ENCODE measurements at places on chromosomes 12 and 14.

- DNase-seq, result no peak
Measured at GRCh38 chr14:41490323-41490722, 116.4 kb upstream of the LRFN5 start.

DNA sequence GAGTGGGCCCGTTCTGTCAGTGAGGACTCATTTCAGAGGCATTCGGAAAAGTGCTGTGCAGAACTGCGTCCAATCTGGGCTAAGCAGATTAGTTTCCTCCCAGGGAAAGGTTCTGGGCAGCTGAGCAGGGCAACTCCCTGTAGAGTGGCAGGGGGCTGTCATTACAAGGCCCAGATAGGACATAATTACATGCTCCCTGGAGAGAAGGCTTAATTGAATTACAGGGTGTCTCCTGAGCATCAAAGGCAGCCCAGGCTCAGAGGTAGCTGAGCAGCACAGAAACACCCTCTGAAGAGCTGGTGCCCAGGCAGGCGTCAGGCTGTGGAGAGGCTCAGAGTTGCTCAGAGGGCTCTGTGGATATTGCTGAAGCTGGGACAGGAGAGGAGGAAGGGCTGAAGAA, 36.0 kb downstream of the SLC8A3 start:
- DNase-seq, result no peak

GRCh38 chr12:116130431-116130830, 147.1 kb downstream of the MED13L start:
- no peak for DNase-seq

GRCh38 chr14:30191639-30192279, 264.1 kb upstream of the PRKD1 start:
- DNase-seq, result no peak

- no peak for DNase-seq
Measured at GRCh38 chr12:77667101-77667500, 163.6 kb upstream of the NAV3 start.

GRCh38 chr12:115320967-115321366, 637.0 kb upstream of the TBX3 start:
- no peak for DNase-seq

GRCh38 chr12:117261247-117261646, 71.0 kb upstream of the FBXO21 start:
- DNase-seq, result no peak

- DNase-seq, result no peak
Measured at GRCh38 chr12:117380083-117380482, 18.7 kb upstream of the NOS1 start.

GRCh38 chr14:59332727-59333126, 132.5 kb downstream of the GPR135 start:
- DNase-seq, result no peak

DNA sequence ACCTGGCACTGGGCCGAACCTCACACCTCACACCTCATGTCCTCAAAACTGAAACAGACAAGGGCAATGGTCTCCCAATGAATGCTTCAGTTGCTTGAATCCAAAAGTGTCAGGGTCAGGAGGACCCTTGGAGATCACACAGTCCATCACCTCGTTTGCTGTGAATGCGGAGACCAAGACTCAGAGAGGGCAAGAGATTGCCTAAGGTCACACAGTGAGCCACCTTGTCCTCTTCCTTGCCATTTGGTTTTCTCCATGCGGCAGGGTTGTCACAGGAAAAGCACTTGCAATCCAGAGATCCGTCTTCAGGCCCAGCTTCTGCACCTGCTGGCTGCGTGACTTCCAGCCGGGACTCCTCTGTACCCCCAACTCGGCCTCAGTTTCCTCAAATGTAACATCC, 28.0 kb downstream of the MVK start:
- no peak for DNase-seq

DNA sequence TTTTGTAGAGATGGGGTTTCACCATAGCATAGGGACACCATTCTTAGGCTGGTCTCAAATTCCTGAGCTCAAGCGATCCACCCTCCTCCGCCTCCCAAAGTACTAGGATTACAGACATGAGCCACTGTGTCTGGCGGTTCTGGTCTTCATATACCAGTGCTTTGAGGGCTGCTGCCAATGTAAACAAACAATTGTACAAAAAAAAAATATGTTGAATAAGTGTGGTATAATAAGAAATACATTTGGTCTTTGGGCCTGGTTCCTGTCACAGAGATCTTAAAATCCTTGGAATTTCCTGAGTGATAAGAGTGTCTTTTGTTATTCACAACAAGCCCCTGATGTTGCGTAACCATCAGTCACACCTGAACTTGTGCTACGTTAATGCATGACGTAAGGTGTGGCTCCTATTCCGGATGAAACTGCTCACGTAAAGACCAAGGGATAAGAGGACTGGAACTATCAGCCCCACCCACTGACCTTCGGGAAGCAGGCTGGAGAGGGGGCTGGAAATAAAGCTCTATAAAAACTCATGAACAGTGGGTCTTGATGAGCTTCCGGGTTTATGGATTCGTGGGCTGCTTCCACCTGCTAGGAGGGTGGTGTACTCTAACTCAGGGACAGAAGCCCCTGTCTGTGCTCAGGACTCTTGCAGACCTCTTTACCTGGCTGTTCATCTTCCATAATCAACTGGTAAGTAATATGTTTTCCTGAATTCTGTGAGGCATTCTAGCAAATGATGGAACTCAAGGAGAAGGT, 16.5 kb upstream of the RIMKLB start:
- DNase-seq, result no peak

- DNase-seq, result no peak
Measured at GRCh38 chr14:92690171-92691011, 58.0 kb downstream of the LGMN start.

- no peak for DNase-seq
Measured at GRCh38 chr12:18907127-18907526, 169.2 kb downstream of the CAPZA3 start.

DNA sequence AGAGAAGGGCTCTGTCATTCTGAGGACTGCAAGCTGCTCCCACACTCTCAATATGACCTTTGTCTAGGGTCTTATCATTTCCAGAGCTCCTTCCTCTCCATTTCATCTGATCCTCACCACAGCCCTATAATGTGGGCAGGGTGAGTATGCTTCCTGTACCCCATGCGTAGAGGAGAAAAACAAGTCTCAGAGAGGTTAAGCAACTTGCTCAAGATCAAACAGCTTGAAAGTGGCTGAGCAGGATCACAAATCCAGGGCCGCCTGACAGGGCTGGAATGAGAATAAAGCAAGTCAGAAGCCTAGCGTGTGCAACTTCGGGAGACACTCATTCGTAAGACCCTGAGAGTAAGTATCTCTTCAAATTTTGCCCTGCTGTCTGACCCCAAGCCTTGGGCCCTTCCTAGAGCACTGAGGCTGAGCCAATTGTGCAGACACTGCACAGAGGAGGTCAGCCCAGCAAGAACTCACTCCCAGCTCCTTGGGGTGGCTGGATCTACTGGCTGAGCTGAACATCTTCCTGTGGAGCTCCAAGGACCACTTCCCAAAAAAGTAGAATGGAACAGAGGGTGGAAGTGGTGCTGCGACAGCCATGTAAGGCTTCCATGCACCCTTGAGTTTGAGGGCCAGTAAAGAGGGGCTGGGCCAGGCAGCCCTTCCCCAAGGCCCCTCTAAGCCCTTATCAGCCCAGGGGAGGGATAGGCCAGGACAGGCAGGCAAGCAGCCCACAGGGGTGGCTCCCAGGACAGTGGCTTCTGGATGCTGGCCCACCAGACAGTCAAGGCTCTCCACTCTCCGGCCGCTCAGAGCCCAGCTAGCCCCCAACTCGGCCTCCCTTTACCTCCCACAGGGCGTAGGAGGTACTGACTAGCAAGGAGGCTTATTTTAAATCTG, 10.5 kb downstream of the ZFP36L1 start:
- no peak for DNase-seq

DNA sequence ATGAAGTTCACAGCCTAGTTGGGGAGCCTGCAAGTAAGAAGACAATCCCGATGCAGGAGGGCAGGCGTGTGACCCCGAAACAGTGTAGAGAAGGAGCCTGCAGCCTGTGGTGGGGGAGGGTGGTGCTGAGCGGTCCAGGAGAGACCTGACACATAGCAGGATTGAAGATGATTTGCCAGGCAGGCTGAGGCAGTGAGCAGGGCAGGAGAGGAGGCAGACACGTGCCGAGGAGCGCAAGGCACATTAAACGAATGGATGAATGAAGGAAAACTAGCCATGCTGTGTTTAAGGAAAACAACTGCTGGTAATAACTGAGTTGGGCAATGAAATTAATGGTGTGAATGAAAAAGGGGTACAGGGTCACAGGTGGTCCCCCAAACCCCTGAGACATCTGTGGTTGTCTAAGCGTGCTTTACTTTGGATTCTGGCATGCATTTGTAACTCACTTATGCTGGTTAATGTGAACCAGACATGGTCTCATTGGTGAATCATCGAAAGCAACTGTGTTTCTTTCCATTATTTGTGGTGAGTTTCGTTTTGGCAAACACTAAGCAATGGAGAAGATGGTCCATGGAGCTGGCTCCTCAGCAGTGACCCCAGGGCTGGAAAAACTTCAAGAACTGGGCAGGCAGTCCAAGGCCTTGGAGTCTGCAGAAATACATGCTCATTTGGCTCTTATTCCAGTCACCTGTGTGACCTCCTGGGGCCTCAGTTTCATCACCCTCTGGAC, 96.9 kb upstream of the EVL start:
- no peak for DNase-seq

GRCh38 chr12:40238266-40238902, 13.6 kb downstream of the LRRK2 start:
- no peak for DNase-seq

DNA sequence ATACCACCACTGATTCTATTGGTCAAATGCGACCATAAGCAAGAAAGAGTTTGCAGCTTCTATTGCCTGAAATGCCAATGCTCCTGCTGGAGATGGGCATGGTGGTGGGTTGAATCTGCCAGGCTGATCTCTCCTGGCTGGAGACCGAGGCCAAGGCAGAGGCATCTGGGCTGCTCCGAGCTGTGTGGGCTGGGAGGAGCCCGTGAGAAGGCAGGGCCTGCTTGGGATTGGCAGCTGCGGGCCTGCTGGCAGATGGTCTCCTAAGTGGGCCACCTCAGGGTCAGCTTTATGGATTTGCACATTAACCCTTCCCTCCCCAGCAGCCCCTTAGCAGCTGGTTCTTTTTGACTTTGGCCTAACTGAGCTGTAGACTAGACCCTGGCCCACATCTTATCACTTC, 25.4 kb downstream of the SRRM4 start:
- DNase-seq, result no peak

Data from GM12878 (cell line).